ENCODE measurements at places on chromosomes 1 and 21.

GRCh38 chr21:20013851-20014250 is 984.4 kb upstream of the NCAM2 start:
- DNase-seq: no peak

GRCh38 chr1:150963321-150964163 is 11.1 kb downstream of the CERS2 start:
- DNase-seq: no peak

DNA sequence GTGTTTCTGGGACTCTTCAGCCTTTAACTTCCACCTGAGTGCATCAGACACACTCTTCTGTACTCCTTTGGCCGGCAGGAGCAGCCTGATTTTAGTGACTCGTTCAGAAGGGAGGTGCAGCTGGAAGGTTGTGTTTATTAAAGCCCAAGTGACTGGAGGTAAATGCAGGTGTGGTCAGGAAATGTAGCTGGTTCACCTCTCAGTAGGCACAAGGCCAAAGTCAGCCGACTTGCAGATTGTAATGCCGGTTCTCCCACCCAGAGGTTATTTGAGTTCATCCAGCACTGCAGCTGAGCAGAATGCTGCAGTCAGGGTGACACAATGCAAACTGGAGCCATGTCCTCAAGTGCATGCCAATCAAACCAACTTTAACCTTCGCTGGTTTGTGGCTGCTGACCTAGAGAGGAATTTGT is 91.5 kb downstream of the SPATA46 start:
- no peak for DNase-seq

DNA sequence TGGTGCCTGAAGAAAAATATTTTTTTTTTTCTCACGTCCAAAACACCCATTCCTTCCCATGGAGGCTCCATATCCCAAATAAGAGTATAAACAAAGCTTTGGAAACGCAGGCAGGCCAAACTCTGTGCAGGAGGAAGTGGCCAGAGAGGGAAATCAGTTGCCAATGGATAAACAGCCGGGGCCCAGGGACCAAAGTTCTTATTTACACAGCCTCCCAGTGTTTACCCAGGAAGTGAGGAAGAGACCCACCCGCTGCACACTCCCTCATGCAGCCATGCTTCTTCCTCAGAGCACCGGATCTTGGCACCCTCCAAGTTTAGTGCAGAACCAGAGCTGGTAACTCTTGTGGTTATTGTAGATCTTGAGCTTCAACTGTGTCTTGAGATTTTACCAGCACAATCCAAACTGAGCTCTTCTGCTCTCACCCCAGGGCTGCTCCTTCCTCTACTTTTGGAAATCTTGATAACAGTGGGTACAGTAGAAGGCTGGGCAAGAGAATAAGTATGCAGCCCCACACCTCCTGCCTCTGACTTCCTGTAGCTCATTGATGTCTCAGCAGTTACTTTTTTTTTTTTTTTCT is 14.2 kb downstream of the MARCKSL1 start:
- peak; percentile 22 for DNase-seq

- DNase-seq: no peak
Observed at GRCh38 chr1:228314658-228315483, 91.8 kb downstream of the TRIM11 start.

DNA sequence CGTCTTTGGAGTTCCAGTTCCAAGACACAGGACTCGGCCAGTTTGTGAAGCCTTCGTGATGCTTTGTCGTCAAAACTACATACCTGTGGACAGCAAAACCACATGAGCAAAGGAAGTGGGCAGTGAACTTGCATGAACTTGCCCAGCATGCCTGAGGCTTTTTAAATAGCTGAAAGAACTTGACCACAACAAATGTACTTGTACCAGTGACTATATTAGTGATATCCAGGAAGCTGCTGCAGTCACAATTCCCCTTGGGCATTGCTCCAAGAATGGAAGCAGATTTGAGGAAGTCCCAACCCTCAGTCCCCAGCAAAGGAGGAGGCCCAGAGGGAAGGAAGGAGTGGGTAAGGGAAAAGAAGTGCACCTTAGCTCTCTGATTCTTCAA is 2.6 kb downstream of the FUCA1 start:
- DNase-seq: peak; percentile 5

GRCh38 chr1:16235944-16236510 is 956 bp downstream of the CPLANE2 start:
- no peak for DNase-seq

- peak; percentile 84 for DNase-seq
Observed at GRCh38 chr1:31712068-31712467, 8.3 kb upstream of the COL16A1 start.

- no peak for DNase-seq
Observed at GRCh38 chr1:64229307-64229706, 25.9 kb downstream of the UBE2U start.

- DNase-seq: no peak
Observed at GRCh38 chr1:43284546-43285110, 753 bp downstream of the C1orf210 start.

- DNase-seq: no peak
Observed at GRCh38 chr1:38269923-38270848, 223.6 kb upstream of the POU3F1 start.

GRCh38 chr1:224434691-224435317 is at the start of gene WDR26:
Gene WDR26, minus strand, starts transcription at chr1:224434797.
- peak; percentile 86 for DNase-seq

GRCh38 chr1:156767879-156768604 is 707 bp downstream of the PRCC start:
- peak; percentile 11 for DNase-seq

- DNase-seq: no peak
Observed at GRCh38 chr1:18535391-18536210, 54.9 kb downstream of the KLHDC7A start.

DNA sequence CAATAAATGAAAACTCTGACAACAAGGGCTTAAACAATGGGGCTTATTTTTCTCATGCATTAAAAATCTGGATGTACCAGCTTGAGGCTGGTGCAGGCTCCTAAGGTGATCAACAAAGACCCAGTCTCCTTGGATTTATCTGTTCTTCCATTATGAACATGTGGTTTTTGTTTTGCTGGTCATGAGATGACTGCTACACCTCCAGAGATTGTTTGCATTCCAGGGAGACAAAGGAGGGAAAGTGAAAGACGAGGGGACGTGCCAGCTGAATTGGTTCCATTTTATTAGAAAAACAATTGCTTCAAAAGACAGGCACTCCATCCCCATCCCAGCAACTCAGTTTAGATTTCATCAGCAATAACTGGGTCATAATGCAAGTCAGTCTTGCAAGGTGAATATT is 90.9 kb upstream of the KCNK1 start:
- no peak for DNase-seq

- no peak for DNase-seq
Observed at GRCh38 chr1:228514421-228514820, 27.2 kb downstream of the RNF187 start.

GRCh38 chr1:209277662-209278061 is 305.9 kb upstream of the CAMK1G start:
- no peak for DNase-seq

GRCh38 chr1:70314706-70315304 is 39.7 kb downstream of the ANKRD13C start:
- no peak for DNase-seq

DNA sequence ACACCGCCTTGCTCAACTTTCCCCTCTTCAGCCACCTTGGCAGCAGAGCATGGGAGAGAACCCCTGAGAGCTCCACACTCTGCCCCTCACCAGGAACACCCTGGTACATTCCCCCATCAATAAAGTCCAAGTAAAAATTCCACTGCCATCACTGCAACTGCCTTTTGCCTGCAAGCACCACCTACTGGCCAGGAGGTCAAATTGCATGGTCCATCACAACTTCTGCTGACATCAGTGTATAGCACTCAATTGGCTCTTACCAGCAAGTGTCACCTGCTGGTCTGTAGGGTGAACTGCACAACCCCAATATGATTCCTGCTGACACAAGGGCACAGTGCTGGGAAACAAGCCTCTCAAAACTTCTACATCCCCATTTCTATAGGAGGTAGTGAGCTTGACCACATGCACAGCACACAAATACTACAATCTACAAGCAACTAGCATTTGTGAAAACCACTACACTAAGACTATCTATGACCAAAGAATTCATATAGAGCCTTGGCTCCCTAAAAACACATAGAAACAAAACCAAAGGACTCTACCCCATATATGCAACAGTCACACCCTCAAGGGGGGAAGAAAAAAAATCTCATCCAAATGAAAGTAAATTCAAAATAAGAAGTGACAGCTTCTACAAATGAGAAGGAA is 69.2 kb downstream of the FASLG start:
- DNase-seq: peak; percentile 38

GRCh38 chr21:36668713-36669112 is 30.2 kb upstream of the SIM2 start:
- DNase-seq: no peak

DNA sequence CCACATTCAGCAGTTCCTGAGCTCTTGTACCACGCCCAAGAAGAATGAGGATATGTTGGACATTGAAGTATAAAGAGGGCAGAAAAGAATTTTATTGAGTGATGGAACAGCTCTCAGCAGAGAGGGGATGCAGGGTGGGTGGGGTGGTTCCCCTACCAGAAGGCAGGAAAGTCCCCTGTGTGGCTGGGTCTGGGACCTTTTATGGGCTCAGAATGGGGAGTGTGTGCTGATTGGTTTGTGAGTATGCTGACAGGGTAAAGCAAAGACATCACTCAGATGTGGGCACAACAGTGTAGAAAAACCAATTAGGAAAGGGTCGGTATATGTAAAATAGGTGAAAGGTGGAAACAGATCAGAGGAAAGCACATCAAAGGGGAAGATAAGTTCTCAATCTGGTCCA is 62.2 kb downstream of the SGIP1 start:
- no peak for DNase-seq

DNA sequence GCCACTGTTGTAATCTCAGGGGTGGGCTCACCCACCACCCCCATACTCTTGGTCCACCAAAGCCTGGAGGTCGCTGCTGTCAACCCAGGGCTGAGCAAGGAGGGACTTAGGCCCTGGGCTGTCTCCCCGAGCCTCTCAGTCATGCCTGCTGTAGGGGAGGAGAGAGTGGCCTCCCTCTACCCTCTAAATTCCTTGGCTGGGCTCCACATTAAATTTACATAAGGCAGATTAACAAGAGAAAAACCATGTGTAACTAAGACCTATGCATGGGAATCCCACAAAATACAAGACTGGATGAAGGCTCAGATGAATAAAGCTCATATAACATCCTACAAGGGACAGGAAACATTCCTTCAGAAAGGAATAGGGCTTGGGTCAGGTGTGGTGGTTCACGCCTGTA is 1.8 kb upstream of the PIK3CD start:
- DNase-seq: no peak

- no peak for DNase-seq
Observed at GRCh38 chr1:112508278-112509004, at the start of gene WNT2B. Gene WNT2B, plus strand, starts transcription at chr1:112508965. Its CDS starts 298 bp downstream, at chr1:112509263.

DNA sequence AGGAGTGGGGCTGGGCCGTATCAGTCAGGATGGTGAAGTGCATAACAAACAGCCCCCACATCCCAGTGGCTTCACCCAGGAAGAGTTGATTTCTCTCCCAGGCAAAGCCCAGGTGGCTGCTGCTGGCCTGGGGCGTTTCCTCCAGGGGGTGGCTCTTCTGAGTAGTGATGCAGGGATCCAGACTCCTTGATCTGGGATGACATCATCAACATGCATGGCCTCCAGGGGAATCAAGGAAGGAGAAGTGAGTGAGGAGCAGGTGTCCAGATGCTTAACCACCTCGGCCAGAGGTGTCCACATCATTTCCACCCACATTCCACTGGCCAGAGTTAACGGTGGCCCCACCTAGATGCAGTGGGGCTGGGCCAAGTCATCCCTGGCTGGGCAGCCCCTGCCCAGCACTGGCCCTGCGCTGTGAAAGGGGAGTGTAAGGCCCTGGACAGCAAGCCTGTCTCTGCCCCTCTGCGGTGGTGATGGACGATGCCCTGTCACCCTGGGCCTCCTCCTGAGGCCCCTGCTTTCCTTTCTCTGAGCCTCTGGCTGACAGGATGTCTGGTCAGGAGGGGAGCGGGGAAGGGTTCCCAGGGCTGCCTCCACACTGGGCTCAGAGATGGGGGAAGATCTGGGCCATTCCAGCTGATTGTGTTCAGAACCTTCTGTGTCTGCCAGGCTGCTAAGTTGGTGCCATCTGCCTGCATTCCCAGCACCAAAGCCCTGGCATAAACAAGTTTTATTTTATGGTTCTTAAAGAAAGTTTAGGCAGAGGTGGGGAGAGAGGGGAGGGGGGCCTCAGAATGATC is 598.2 kb downstream of the MATN1 start:
- no peak for DNase-seq

DNA sequence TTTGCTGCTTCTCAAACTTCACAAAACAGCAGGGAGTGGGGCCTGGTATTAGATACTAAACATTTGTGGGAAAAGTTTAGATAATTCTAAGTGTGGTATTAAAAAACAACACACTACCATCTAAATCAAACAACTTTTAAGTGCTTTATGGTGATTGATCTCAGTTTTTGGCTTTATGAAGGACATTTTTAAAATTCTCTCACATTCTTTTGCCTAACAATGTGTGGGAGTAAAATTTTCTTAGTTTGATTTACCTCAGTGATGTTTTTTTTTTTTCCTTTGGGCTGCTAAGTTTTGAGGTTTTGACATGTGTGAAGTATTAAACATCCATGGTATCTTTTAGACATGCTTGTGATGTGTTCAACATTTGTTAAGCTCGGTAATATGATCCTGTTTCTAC is 116.2 kb downstream of the DISP1 start:
- DNase-seq: no peak

DNA sequence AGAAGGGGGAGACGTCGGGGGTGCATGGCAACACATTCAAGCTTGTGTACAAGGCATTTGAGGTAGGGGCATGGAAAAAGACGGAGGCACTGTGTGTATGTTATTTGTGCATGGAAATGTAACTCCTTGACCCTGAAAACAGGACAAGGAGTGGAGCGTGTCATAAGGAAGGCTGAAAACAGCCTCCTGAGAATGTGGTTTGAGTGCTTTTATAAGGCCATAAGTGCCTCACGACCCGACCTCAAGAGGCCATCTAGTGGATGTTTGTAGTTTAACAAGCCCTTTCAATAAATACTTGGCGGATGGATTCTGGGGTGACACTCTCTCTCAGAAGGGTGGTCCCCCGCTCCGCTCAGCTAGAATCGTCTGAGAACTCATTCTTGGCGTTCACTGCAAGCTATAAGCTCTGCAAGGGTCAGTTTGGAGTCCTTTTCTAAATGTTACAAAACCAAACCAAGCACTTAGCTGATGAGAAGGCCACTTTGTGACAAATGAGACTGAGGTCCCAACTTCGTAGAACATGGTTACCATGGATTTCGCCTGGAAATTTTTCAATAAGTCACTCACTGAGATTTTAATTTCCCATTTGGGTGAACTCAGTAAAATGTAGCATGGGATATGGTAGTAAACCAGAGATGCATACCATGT is 38.8 kb upstream of the CLCA4 start:
- DNase-seq: peak; percentile 46

DNA sequence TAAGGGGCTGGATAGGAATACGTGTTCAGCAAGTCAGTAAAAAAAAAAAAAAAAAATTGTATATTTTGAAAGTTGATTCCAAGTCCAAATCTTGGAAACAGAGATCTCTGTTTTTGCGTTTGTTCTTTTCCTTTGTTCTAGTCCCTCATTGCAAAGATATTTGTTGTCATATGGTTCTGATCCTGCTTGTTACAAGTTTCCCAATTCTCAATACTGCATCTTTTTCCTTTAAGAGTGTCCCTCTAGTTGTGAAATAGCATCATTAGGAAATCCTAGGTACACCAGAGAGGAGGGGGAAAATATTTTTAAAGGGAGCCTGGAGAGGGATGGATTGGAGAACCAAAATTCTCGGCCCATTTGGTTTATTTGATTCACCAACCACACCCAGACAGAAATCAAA is 152.2 kb upstream of the C1orf105 start:
- no peak for DNase-seq

Measured in fibroblast of skin of back (primary cell).